ENCODE measurements at places on chromosomes 16 and 17.

GRCh38 chr17:30005709-30006320, 64.4 kb downstream of the EFCAB5 start:
- no peak for DNase-seq

DNA sequence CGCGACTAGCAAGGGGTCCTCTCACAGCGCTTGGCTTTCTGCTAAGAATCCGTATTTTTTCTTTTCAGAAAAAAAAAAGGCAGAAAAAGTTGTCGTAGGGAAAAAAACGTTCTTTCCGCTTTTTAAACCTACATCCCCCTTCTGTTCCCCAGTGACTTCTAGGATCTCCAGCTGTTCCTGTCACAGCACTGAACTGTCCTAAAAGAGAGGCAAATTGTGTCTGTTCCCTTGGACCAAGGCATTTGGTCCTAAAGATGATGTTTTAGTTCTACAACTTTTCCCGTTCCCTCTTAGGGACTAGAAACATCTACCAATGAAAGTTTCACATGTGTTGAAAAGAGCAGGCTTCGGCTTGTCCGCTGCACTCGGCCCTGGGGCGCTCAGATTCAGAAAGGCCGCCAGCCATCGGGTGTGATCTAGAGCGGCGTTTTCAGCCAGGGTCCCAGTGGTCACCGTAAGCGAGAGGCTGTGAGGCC, 100.7 kb upstream of the CHMP6 start:
- no peak for DNase-seq

GRCh38 chr17:58324056-58324408, 4.6 kb downstream of the TSPOAP1 start:
- no peak for DNase-seq

GRCh38 chr16:4270091-4270490, 2.7 kb downstream of the TFAP4 start:
- DNase-seq: no peak

DNA sequence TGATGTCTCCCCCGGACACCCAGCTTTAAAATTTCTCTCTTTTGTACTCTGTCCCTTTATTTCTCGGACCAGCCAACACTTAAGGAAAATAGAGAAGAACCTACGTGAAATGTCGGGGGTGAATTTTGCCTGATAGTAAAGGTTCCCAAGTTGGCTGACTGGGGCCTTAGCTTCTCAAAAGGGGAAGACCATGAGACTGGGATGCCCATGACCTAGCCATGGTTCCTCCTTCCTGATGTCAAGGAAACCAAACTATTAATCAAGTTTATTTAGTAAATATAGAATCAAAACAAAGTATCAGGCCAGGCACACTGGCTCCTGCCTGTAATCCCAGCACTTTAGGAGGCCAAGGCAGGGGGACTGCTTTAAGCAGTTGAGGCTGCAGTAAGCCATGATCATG, 2.4 kb upstream of the EIF1 start:
- DNase-seq: no peak

GRCh38 chr17:37361543-37361942, 14.2 kb upstream of the C17orf78 start:
- no peak for DNase-seq

GRCh38 chr16:69435977-69436820, 11.8 kb downstream of the CYB5B start:
- no peak for DNase-seq

- no peak for DNase-seq
Measured at GRCh38 chr16:20674684-20675487, 22.6 kb downstream of the ACSM1 start.

- peak; percentile 63 for DNase-seq
Measured at GRCh38 chr16:49019081-49019633, 262.5 kb downstream of the CBLN1 start.

GRCh38 chr17:77662833-77663232, 295.7 kb upstream of the TNRC6C start:
- DNase-seq: no peak

- DNase-seq: no peak
Measured at GRCh38 chr16:50267151-50267631, 840 bp downstream of the ADCY7 start.

DNA sequence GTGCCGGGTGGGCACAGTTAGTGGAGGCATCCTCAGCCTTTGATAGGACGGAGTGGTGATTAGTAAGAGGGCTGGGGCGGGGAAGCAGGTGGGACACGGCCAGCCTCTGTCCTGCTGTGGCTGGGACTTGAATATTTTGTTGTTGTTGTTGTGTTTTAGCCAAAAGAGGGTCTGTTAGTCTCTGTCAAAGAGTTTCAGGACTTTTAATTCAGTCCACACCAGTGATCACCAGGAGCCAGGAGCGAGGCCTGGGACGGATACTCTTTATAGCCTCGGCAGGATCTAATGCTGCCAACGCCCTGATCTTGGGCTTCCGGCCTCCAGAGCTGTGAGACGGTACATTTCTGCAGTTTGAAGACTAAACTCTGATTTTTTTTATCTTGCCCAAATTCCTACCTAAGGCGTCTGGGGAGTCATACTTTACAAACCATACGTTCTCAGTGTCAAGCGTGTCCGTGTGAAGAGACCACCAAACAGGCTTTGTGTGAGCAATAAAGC, 2.9 kb upstream of the RNF213 start:
- DNase-seq: no peak

DNA sequence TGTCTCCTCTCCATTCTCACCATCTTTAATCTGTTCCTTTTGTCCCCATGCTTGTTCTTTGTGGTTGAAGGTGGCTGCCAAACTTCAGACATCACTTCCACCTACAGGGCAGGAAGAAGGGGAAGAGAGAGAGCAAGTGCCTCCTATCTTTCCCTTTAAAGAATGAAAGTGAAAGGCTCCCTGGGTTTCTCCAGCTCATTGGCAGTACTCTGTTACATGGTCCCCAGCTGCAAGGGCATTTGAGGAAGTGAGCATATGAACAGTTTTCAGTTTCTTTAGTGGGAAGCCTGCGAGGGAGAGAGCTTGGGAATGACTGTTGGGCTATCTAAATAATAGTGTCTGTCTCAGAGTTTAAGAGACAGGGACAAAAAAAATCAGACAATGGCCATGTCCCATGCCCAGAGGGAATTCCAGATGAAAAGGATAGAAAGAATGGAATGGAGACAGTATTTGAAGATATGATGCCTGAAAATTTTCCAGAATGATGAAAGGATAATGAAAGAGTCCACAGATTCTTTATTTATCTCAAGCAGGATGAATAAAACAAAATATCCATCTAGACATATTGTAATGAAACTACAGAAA, 159.9 kb downstream of the LGALS9B start:
- no peak for DNase-seq

GRCh38 chr17:3935825-3936355, 19.6 kb upstream of the P2RX1 start:
- no peak for DNase-seq

- no peak for DNase-seq
Measured at GRCh38 chr16:25018972-25019617, 3.9 kb upstream of the ARHGAP17 start.

- DNase-seq: no peak
Measured at GRCh38 chr17:65876985-65877384, 314.9 kb downstream of the CEP112 start.

- DNase-seq: no peak
Measured at GRCh38 chr17:50268026-50268425, 6.2 kb upstream of the TMEM92 start.

GRCh38 chr17:28335959-28336871, 654 bp downstream of the TNFAIP1 start:
- peak; percentile 33 for DNase-seq

DNA sequence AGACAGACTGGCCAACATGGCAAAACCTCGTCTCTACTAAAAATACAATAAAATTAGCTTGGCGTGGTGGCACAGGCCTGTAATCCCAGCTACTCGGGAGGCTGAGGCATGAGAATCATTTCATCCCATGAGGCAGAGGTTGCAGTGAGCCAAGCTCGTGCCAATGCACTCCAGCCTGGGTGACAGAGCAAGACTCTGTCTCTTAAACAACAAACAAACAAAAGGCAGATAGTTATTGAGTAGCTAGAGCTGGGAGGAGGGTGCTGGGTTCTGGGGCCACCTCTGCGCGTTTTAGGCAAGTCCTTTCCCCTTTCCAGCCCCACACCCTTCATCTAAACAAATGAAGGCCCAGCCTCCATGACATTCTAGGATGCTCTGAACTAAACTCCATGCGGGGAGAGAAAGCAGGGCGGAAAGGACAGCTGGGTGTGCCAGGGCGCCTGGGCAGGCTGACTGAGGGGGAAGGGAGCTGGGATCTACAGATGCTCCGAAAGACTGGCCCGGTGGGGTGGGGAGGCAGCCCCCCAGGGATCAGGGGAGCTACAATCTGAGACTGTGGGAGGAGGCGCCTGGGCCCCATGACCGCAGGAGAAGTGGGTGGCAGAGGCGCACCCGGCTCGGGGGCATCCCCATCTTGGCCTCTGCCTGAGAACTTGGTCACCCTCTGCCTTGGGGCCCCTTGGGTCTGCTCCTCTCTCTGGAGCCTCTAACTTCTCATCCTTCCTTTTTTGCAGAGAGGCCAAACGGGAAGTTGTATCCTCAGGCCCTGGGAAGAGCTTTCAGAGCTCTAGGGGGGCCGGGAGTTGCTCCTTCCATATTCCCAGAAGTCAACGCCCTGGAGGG, 910 bp downstream of the ITGAL start:
- DNase-seq: no peak

GRCh38 chr17:3260600-3260999, 37.6 kb downstream of the OR3A1 start:
- no peak for DNase-seq

- DNase-seq: no peak
Measured at GRCh38 chr17:9140550-9141424, 119.5 kb downstream of the NTN1 start.

- no peak for DNase-seq
Measured at GRCh38 chr17:16878084-16878483, 93.8 kb downstream of the TNFRSF13B start.

GRCh38 chr17:81514489-81514738, 1.8 kb upstream of the ACTG1 start:
- no peak for DNase-seq

DNA sequence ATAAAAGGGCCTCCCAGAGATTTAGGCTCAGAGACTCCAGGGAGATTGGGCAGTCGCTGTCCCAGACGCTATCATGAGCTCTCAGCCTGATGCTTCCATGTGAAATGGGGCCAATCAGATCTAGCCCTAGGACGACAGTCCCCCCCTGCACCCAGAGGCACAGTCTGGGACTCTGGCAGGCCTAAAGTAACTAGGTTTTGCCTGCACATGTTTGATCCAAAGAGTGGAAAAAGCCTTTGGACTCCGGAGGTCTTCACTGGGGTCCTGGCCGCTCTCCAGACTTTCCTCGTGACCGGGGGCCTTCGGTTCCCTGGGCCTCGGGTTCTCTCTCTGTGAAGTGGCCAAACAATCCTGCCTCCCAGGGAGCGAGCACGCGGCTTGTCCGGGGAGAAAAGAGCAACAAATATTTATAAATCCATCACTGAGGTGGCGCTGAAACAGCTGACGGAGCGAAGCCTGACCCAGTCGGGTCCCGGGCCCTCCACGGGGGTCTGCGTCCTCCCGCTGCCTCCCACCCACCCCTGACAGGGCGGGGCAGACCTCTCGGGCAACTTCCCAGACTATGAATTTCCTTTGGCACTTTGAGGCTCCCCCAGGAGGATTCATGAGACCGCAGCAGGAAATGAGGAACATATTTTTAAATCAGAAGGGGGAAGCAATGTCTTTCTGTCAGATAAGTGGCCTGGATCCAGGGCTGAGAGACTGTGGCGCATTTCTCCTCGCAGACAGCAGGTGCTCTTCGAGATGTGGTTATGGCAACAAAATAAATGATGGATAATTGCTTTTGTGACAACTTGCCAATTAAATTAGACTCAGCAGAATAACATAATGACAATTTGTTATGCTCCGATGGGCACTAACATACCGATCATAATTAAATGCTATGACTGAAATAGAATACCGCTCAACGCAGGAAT, 38.9 kb downstream of the MRPS23 start:
- peak; percentile 98 for DNase-seq

DNA sequence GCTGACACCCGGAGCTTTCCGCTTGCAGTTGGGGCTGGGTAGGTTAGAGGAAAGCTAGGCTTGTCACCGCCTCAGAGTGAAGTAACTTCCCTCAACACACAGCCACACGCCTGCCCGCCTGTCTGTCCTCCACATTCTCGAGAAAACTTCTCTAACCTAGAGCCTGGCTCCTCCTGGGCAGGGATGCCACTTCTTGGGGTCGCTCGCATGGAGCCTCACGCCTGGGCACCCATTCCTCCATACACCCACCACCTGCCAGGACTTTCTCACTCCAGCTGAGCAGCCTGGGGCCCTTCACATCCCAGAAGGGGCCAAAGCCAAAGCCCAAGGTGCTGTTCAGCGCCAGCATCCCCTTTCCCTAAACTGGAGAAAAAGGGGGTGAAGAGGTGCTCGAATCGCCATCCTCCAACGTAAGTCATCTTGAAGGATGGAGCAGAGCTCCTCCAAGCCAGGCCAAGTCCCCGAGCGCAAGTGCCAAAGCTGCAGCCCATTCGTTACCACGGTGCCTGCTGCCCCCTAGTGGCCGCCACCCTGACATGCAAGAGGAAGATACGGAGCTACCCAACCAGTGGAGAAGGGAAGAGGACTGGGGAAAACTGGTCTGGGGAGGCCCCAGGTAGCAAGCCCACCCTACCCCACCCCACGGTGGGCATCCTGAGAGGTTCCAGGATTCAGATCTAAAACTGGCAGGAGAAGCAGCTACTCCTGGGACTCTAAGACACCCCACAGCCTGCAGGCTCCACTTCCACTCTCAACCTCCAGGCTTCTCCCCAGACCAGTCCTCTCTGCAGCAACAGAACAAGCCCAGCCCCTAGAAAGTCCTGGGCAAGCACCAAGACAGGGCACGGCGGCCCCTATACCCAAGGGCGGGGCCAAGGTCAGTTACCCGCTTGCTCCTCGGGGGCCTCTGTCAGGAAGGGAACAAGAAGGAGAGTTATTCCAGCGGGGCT, 63.1 kb downstream of the MYO18A start:
- peak; percentile 74 for DNase-seq

- no peak for DNase-seq
Measured at GRCh38 chr16:84768061-84768807, 51.6 kb upstream of the CRISPLD2 start.

- DNase-seq: no peak
Measured at GRCh38 chr17:4201226-4201625, 58.2 kb downstream of the CYB5D2 start.

GRCh38 chr17:57607553-57608120, 137.5 kb downstream of the CCDC182 start:
- DNase-seq: no peak
